Inflammatory macrophage (primary cell): ENCODE measurements at places on chromosomes 1 and 21.

GRCh38 chr1:160428053-160428452 lies 27.7 kb downstream of the VANGL2 start:
- DNase-seq = no peak

DNA sequence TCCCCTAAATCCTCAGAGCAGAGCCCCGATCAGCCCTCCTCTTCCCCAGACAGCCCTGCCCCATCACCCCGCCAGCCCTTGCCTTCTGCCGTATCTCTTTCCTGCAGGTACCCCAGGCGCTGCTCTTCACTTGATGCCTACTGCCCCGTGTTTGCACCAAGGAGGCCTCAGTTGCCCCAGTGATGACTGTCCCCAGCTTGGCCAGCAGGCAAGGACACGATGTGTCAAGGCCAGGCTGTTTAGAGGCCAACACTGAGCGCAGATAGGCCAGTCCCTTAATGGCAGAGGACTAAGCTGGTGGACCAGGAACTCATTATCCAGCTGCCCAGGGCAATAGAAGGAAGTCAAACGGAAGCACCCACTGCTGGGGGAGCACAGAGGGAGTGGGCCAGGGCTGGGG lies 68.4 kb downstream of the CAMK2N1 start:
- DNase-seq = no peak

- no peak for DNase-seq
Observed at GRCh38 chr1:161193561-161194235, 5.2 kb downstream of the ADAMTS4 start.

DNA sequence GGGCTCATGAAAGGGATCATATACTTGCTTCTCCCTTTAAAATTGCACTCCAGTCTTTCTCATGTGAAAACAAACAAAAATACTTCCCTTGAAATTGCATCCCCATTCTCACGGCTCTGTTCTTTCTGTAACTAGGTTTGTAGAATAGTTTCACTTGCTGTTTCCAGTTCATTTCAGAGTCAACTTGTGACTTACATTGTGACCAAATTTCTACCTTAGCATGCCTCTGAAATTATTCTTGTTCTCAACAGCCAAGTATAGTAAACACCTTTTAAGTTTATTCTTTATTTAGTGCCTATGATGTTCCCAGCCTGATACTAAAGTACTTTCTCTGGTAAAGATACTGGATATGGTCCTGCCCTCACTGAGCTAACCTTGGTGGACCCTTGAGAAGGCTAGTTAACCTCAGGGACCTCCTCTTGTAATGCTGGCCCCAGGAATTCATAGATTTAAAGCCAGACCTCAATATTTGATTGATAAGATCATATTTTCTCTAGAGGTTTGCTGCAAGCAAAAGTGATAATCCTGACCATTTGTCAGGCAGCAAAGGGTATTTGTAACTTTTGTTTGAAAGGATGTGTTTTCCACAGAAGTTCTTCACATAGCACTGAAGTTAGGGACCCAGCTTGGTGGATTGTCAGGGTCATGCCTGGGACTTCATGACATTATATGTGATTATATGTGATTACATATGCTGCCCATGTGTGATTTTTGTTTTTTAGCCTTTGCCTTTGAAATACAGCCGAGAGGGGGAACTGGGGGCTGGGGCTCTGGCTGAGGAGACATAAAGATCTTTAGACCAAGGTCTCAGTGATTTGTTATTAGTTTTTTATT lies 29.6 kb downstream of the VANGL2 start:
- peak; percentile 10 for DNase-seq

- no peak for DNase-seq
Observed at GRCh38 chr21:29578306-29578705, 279.6 kb downstream of the BACH1 start.

GRCh38 chr21:19833082-19833481 lies 1165.1 kb upstream of the NCAM2 start:
- DNase-seq = no peak

DNA sequence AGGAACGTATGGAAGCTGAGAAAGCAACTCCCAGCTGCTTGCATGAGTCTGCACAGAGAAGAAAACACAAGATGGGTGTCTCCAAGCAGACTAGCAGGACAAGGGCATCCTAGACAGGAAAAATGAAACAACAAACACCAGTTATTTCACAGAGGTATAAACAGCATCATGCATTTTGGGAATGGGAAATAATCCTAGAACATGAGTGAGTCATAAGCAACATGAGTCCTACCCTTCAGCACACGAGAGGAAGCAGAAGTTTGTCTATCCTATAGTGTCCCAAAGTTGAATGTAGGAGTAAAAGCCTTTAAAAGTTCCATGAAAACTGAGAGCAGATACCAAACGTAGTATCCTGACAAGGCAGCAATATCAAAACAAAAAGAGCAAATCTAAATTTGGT lies 11.3 kb upstream of the FRRS1 start:
- no peak for DNase-seq

DNA sequence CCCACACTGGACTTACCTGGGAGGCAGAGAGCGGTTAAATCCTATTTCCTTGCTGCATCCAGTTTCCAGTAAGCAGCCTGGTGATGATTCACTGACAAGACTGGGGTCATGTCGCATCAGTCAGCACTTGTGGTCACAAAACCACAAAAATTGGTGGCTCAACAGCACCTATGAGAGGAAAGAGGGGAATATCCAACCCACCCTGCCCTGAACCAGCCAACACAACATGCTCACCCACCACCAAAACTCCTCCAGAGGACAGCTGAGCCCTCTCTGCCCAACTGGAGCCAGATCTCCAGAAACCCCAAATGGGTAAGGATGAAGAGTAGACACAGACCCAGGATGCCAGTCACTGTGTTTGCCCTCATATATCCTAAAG lies 64.0 kb downstream of the CD46 start:
- DNase-seq = peak; percentile 57

- DNase-seq = no peak
Observed at GRCh38 chr1:69587391-69587790, 19.7 kb downstream of the LRRC7 start.

DNA sequence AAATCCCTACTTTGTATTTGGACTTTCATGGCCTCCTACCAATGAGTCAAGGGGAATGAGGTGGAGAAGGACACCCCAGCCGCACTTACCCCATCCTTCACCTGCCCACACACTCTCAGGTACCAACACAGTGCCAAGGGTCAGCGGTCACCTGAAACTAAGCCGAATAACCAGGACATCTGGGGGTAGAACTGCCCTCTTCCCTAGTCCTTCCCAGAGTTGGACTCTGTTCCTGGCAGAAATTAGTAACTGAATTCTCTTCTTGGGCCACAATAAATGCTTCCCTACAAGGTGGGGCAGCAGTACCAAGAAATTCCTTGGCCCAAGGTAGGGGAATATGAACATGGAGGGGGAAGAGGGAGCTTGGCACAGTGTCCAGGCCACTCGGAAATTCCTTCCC lies 7.3 kb downstream of the SLC45A3 start:
- DNase-seq = no peak

GRCh38 chr1:229563701-229564100 lies 5.2 kb upstream of the ABCB10 start:
- peak; percentile 95 for DNase-seq

GRCh38 chr1:86517336-86517735 lies 29.5 kb upstream of the CLCA4 start:
- DNase-seq = no peak

- DNase-seq = peak; percentile 32
Observed at GRCh38 chr1:170929835-170930554, 5.3 kb upstream of the MROH9 start.

- no peak for DNase-seq
Observed at GRCh38 chr1:44999232-44999631, 11.9 kb downstream of the HECTD3 start.

- DNase-seq = peak; percentile 93
Observed at GRCh38 chr1:173009597-173009996, 41.1 kb downstream of the TNFSF18 start.

DNA sequence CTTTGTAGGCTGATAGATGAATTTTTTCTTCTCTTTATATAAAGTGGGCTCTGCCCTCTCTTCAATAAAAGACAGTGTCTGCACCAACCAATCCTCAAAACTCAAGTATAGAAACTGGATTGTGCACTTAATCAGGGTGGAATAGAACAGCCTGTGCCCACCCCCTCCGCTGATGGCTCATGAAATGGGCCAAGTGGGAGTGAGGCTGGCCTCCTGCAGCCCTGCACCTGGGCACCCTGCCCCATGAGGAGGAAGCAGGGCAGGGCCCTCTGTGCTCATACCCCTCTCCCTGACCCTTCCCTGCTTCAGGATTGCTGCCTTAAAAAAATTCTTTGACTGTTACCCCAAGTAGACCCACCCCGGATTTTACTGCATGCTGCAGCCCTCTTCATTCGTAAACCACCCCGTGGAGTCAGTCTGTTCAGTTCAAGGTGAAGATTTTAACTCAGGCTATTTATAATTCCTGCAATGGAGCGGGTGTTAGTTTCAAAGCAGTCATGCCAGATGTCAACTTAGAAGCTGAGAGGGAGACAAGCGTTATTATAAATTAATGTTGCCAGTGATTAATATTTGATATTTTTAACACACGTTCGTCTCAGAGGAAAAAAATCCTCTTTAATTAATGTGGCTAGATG lies 15.8 kb downstream of the PROK1 start:
- no peak for DNase-seq

DNA sequence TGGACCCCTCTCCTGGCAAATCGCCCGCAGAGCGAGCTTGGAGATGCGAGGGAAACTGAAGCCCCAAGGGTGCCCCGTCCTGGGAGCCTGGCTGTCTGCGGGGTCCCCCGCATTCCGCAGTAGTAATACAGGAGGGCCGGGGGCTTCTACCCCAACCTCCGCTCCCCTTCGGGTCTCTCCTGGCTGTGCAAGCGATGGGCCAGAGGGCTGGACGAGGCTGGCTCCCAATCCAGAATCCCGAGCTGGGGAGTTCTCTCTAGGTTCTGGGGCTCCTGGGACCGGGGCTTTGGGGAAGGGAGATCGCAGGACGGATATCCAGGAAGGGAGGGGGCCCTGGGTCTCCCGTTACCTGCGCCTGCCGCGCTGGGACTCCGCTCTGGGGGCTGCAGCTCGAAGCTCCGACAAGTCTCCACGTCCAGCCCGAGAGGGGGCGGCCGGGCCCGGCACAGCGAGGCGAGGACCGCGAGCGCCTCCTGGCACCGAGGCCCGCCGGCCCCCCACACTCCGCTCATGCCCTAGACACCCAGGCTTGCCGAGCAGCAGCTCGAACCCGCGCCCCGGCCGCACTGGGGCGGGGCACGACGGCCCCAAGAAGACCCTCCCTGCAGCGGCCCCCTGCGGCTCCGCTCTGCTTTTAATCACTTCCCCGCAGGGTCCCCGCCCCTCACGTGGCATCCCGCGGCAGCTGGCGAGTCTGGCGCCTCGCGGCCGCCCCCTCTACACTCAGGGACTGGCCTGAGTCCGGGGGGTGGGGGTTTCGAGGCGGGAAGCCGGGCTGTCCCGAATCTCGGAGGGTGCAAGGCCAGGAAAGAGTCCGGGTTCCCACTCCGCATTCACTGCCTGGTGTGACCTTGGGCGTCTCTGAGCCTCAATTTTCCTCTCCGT lies at the start of gene SYT6:
Gene SYT6 (minus strand): TSS at position 609 of the 885 bp plus-strand sequence. CDS start 97 bp downstream, at position 512.
- no peak for DNase-seq

DNA sequence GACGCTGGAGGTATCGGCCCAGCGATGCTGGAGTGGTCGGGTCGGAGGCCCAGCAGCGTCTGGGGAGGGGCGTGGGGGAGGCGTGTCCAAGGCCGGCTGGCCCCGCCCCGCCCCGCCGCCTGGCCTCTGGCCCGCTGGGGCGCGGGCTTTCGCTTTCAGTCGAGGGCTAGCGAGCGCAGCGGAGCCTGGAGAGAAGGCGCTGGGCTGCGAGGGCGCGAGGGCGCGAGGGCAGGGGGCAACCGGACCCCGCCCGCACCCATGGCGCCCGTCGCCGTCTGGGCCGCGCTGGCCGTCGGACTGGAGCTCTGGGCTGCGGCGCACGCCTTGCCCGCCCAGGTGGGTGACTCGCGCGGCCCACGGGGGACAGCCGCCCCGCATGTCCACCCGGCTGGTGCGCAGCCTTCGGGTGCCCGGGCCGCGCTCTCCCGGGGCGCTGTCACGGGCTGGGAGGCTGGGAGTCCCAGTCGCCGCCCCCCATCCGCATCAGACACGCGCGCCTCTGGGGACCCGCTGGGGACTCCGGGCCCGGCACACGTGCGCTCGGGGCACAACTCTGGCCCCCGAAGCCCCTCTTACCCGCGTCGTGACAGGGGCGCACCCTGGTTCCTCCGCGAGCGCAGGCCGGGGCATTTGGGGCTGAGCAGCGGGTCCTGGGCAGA lies at the start of gene TNFRSF1B:
Gene TNFRSF1B (plus strand): TSS at position 158 of the 659 bp plus-strand sequence. CDS start 101 bp downstream, at position 259.
- DNase-seq = peak; percentile 76

DNA sequence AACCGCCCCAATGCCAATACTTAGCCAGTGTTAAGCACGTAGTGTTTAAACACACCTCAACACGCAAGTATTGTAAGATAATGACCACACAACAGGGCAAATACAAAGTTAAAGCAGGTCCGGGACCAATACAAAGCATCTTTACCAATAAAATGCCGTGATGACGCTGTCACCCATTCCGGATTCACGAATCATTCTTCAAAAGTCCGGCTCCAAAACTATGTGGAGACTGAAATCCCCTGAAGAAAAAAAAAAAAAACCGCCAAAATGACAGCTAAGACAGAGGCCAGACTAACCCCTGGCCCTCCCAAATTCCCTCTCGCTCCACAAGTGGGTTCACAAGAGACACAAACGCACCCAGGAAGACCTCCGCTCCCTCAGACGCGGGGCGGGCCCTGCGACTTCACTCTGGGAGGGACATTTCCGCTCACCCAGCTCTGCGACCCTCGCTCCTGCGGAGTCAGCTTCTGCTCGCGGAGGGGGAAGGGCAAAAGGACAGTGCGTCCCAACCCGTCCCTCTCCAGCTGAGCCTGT lies 625 bp upstream of the DARS2 start:
- DNase-seq = no peak

DNA sequence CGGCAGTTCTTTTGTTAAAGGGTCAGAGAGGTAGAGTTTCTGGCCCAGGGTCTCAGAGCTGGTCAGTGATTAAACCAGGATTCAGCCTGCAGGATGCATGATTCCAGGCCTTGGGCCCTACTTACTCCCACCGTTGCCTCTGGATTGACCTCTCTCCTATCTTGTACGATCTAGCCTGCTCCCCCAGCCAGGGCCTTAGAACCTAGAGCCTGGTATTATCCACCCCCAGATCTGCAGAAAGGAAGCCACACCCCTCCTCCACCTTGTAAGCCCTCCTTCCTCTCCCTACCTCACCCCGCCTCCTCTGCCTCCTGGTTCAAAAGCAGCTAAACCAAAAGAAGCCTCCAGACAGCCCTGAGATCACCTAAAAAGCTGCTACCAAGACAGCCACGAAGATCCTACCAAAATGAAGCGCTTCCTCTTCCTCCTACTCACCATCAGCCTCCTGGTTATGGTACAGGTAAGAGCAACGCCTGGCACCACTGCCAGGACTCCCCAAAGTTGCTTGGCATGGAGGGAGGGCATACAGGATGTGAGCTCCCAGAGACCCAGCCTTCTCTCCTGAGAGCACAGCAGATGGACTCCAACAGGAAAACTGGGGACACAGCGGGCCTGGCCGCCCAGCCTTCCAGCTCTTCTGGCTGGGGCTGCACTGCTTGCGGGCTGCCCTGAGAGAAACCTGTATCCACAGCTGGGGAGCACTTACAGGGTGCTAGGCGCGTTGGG lies at the start of gene CD52:
Gene CD52 (plus strand): TSS at position 347 of the 726 bp plus-strand sequence. CDS start 60 bp downstream, at position 407.
- peak; percentile 48 for DNase-seq

GRCh38 chr21:16873596-16873995 lies 639.2 kb upstream of the CXADR start:
- no peak for DNase-seq
